ENCODE measurements at places on chromosomes 3 and 15. TPM values are rescaled to one million over a fixed set of nuclear protein-coding genes. Genes with fewer than 3 reads are reported as not detected.

Gene UROC1
- total RNA-seq, result not detected

Gene MYZAP
- 82.5 TPM for total RNA-seq

Gene ALDH1A2
- total RNA-seq, result 70.9 TPM

Gene CEP152
- 3.6 TPM for total RNA-seq

Gene CASR
- total RNA-seq, result not detected

Gene PLA2G4E
- total RNA-seq, result not detected

Gene TARS3
- 10.4 TPM for total RNA-seq

Gene KIAA1143
- total RNA-seq, result 23.0 TPM

Gene ZNF501
- total RNA-seq, result 5.4 TPM

Gene SNTN
- total RNA-seq, result not detected

Gene MOBP
- total RNA-seq, result not detected

Gene BSN
- total RNA-seq, result under 0.01 TPM

Gene C3orf20
- not detected for total RNA-seq

Gene SPRED1
- total RNA-seq, result 15.8 TPM

Gene SLC35G2
- 28.8 TPM for total RNA-seq

Gene CMTM7
- 31.3 TPM for total RNA-seq

Gene TIPARP
- total RNA-seq, result 23.1 TPM

Gene MLF1
- total RNA-seq, result 7.1 TPM

Gene MME
- total RNA-seq, result 20.8 TPM

Gene ANKRD34C
- total RNA-seq, result not detected

Gene CTXND1
- not detected for total RNA-seq

Gene GPR62
- not detected for total RNA-seq

Gene WDR93
- total RNA-seq, result not detected

Gene C3orf70
- total RNA-seq, result 2.6 TPM

Gene INSYN1
- total RNA-seq, result not detected

Gene TF
- 0.85 TPM for total RNA-seq

Gene THUMPD3
- total RNA-seq, result 30.9 TPM

Gene MYL3
- total RNA-seq, result 0.14 TPM

Gene TCAIM
- total RNA-seq, result 25.4 TPM

Gene NR1I2
- under 0.01 TPM for total RNA-seq

Gene PPP1R2
- 277 TPM for total RNA-seq

Gene IL17RB
- not detected for total RNA-seq

Gene NUP210
- 2.6 TPM for total RNA-seq

Gene HES1
- 45.8 TPM for total RNA-seq

Gene ITIH3
- total RNA-seq, result 0.19 TPM

Gene WDR72
- under 0.01 TPM for total RNA-seq

Gene USF3
- 6.5 TPM for total RNA-seq

Measured in dermis blood vessel endothelial cell (primary cell).